ENCODE measurements at places on chromosomes 5 and 9. TPM values are rescaled to one million over a fixed set of nuclear protein-coding genes. Genes with fewer than 3 reads are reported as not detected.

CARTPT gene
- not detected for total RNA-seq

GRCh38 chr9:136438548-136439480 is 831 bp downstream of the INPP5E start:
- peak; percentile 51 for DNase-seq

- no peak for DNase-seq
Observed at GRCh38 chr5:122907276-122907675, 61.9 kb downstream of the SNX24 start.

CDH6 gene
- total RNA-seq, result not detected

GRCh38 chr5:848671-849111 is 2.1 kb downstream of the ZDHHC11 start:
- DNase-seq, result no peak

GRCh38 chr9:19127871-19128500 is 694 bp upstream of the PLIN2 start:
- peak; percentile 26 for DNase-seq

DNA sequence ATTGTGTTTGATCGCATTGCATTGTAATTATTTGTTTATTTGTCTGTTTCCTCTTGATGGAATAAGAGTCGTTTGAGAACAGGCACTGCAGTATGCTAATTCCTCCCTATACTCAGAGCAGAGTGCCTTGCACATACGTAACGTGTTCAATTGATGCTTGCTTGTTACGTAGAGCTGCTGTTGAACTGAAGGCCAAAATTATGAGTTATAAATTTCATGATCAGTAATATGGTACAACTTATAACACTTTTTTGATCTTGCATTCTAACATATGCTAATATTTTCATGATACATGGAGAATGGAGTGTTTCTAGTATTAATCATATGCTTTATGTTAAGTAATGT is 26.5 kb upstream of the LIFR start:
- DNase-seq, result no peak

DNA sequence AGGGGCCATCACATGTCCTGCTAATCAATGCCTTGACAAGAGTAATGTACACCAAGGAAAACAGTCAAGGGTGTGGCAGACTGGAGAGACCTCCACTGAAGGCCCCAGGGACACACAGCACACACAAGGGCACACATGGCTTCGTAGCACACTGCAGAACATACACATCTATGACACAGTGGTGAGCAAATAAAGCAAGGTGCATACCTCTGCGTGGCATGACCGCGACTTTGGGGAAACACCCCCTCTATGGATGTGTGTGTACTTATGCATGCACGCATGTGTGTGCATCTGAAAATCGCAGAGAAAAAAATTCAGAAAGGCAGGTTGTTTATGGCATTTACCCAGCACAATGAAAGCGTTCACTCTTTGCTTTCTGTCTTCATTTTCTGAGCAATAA is 20.5 kb downstream of the SEMA4D start:
- DNase-seq, result no peak

All from activated T-helper 2 cell treated with anti-CD3 and anti-CD28 coated beads, Interferon-gamma antibody, Interleukin-2, Interleukin-4, amounts not matched to agents 10 μg/mL and 5 μg/mL and 100 μg/mL, durations not matched to agents 14 hours and 24 hours and 36 hours (primary cell).